ENCODE measurements at places on chromosomes 4 and X.

DNA sequence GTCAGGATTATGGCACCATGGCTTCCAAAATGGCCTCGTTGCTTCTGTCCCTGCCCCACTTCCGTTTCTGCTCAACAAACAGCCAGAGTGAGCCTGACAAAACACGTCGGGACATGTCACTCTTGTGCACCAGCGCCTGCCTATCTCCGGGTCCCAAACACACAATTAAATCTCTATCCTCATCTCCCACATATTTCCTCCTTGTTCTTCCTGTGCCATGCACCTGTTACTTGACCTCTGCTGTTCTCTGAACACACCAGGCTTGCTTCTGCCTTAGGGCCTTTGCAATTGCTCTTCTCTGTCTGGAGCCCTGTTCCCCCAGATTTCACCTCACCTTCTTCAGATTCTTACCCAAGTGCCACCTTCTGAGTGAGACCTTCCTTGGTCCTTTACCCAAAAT lies 12.7 kb upstream of the CD38 start:
- DNase-seq = no peak

GRCh38 chrX:10875995-10876394 lies 235.1 kb upstream of the HCCS start:
- DNase-seq = no peak

GRCh38 chr4:179880756-179881155 lies 2362.4 kb upstream of the TENM3 start:
- no peak for DNase-seq

DNA sequence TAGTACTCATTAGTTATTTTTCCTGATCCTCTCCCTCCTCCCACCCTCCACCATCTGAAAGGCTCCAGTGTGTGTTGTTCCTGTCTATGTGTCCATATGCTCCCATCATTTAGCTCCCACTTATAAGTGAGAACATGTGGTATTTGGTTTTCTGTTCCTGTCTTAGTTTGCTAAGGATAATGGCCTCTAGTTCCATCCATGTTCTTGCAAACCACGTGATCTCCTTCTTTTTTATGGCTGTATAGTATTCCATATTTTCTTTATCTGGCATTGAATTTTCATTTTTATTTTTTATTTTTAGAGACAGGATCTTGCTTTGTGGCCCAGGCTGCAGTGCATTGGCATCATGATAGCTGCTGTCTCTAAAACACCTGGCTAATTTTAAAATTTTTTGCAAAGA lies 11.9 kb upstream of the UBE2K start:
- DNase-seq = no peak

DNA sequence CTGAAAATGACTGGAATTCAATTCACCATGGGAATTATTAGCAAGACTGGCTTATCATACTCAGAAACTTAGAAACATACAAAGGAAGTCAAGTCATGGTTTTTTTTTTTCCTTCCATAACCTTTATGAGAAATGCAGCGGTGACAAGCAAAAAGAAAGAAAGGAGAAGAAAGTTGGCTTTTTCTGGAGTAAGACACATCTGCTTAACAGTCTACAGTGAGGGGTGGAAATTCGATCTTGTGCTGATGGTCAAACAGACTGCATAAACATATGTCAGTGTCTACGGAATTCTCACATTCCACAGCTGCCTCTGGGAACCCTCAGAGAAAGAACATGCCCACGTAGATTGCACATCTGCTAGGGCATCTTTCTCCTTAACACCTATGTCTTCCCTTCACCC lies 54.6 kb downstream of the PROM1 start:
- DNase-seq = no peak

- DNase-seq = no peak
These were observed 78.1 kb downstream of the QDPR start for GRCh38 chr4:17433827-17434226.

DNA sequence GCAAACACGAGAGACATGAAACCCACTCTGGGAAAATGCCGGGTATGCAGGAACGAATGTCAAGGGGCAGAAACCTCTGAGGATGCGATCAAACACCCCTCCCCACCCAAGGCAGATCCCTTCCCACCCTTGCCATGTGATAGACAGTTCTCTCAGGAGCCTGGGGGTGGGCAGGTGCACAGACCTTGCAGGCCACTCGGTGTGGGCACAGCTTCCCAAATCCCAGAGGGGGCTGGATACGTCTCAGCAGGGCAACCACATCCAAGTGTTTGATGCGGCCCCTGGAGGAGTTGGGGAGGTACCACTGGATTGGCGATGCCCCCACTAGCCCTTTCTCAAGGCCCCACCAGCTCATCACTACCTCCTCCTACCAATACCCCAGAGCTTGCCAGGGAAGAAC lies 10.4 kb upstream of the SYP start:
- DNase-seq = no peak

DNA sequence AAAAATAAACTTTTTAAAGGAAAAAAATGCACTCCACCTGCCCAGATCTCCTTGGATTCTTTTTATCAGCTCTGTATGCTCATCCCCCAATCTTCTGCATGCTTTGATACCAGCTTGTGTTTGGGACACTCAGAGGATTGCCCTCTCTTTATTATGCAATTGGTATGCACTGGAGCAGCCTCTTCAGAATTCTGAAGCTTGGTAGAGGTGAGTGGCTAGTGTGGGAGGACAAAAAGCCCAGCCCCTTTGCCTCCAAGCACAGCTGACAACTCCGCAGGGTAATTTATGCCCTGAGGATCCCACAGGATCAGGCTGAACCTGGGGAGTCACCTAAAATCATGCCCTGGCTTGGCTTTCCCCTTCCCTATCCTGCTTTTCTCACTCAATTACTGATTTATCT lies 16.7 kb downstream of the IL21 start:
- DNase-seq = no peak

- DNase-seq = no peak
These were observed 62.6 kb upstream of the CLNK start for GRCh38 chr4:10747186-10747585.

DNA sequence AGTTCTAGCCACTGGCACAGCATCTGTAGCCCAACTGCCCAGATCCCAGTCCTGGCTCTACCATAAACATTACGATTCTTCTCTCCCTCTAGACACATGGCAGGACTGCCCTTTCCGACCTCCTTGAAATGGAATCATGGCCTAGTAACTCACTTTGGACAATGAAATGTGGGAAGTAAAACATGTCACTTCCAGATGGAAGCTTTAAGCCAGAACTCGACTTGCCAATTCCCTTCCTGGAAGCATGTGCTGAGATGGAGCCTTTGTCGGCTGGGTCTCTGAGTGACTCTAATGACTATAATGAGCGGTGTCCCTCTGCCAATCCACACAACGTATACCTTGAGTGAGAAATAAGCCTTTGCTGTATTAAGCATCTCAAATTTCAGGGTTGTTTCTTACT lies 34.7 kb downstream of the SH3RF1 start:
- no peak for DNase-seq

GRCh38 chr4:159736411-159736810 lies 633.5 kb downstream of the RAPGEF2 start:
- no peak for DNase-seq

- DNase-seq = no peak
These were observed 191.7 kb downstream of the PRDM5 start for GRCh38 chr4:120730777-120731320.

DNA sequence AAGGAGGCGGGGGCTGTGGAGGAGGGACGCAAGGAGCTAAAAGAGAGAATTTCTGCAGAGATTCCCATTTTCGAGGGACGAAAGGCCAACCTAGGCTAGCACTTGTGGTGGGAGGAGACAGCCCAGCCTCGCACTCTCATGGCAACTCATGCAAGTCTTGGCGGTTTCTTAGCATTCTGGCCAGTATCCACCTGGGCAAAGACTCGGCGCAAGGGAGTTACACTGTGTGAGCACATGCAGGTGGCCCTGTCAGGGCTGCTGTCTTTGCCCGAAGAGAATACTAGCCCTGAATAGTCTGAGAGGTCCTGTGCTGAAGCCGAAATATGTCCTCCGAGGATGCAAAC lies 15.5 kb downstream of the MCF2 start:
- DNase-seq = no peak

DNA sequence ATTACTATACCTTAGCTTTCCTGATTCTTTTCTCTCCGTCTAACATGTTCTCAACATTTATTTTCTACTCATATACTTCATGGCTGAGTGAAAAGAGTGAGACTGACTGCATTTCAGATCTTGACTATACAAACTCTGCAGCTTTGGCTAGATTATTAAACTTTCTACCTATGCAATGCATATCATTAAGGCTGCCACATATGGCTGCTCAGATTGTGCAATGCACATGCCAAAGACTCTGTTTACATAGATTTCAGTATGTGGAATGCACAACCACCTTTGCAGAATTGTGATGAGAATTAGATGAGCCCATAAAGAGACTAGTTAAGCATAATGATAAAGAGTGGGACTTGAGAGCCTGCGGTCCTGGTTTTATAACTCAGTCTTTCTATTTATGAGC lies 196.5 kb downstream of the BMPR1B start:
- no peak for DNase-seq

DNA sequence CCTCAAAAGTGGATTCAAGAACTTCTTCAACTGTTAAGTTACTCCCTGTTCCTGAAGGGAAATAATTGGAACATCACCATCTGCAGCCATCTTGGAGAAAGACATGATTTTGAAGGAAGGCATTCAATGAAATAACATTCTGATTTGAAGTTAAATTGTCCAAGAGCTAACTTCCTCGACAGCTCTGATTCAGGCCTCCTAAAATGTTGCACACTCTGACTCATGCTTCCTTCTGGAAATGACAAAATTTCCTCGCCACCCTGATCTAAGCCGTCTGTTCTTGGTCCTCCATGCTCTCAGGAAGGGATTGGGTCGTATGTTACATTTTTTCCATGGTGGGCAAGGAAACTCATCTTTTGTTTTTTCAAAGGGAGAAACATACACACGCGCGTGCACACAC lies 496.9 kb upstream of the DIPK2B start:
- no peak for DNase-seq

- DNase-seq = no peak
These were observed 75.9 kb downstream of the COQ2 start for GRCh38 chr4:83208371-83209365.

DNA sequence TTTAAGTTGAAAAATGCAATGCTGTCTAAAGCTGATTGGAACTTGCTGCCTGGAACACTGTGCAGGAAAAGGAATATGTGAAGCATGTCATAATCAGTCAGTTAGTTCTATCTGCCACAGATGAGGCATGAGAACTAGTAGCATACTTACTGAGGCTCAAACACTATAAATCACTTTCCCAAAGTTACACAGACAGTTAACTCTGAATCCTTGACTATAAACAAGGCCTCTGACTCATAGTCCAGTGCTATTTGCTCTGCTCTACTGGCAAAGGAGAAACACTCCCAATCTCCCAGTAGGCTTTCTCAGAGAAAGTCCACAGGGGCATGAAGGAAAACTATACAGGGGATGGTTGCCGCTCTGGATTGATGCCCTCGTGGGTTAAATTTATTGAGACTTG lies 2078.4 kb upstream of the TENM3 start:
- DNase-seq = no peak

DNA sequence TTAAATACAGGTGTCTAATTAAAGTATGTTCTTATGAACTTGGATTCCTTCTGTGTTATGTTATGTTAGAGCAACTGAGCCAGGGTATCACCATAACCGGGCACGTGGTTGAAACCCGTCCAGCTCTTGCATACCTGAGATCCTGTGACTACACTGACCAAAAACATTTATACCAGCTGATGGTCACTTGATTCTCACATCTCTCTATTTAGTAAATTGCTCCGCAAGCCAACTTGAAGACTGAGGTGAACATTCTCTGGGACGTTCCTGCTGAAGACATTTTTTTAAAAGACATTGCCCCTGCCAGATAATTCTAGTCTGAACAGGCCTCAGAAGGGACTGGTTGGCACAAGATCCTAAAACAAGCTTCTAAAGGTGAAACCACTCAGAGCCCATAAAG lies 550.0 kb upstream of the DIPK2B start:
- DNase-seq = no peak

DNA sequence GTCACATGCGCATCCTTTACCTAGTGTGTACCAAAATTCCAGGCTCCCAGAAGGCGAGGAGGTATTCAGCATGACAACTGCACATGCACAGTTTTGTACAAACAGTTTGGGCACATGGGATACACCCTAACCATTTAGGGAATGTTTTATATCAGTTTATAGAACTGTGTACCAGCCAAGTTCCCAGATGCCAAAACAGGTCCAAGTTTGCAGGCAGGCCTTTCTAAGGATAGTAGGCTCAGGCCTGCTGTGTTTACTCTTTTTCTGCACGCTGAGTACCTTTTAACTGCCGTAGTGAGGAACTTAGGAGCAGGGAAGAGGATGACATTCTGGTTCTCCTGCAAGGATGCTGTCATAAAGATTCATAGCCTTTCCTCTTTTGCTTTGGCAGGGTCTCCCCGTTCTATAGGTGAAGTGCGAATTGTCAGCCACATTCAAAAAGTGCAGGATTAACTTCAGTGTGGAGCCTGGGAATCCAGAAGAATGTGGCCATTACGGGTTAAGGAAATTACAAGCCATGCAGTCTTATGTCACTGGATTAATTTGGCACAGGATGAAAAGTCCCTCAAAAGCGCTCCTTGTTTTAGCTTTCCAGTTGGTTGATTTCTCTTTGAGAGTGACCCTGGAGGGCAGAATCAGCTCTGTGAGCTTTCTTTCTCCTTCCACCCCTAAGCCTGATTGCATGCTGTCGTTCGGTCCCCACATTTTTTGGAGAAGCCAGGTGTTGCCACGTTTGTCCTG lies 259.8 kb downstream of the ARHGAP10 start:
- DNase-seq = no peak

GRCh38 chr4:156800463-156800862 lies 171.1 kb downstream of the PDGFC start:
- no peak for DNase-seq

DNA sequence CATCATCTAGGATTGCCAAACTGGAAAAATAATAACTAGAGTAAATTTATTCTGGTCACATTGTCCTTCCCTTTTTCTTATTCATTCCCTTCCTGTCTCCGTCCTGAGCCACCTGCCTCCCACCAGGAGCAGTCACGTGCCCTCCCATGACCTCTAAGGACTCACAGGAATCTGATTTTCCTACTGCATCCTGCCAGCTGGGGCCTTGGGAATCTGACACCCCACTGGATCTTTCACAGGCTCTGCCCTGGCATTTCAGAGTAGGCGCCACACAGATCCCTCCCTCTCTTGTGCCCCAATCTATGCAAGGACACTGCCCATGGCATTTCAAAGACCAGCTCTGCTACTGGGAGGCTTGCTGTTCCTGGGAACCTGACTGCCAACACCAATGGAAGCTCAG lies 520.5 kb downstream of the PPARGC1A start:
- peak; percentile 51 for DNase-seq

DNA sequence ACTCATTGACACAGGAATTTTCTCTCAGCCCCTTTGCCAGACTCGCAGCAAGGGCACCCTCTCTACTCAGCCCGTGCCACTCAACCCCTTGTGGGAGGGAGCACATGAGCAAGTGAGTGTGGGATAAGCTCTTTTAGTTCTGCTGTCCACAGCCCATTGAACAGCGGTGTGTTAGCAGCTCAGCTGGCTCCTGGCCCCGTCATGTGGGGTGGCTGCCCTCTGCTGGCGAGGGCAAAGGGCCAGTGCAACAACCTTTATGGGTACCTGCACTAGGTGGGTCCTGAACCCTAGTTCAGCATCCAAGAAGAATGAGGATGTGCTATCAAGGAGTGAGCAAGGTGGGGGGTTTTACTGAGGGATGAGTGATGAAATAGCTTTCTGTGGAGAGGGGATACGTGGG lies 85.0 kb upstream of the ZNF81 start:
- peak; percentile 59 for DNase-seq
